ENCODE measurements at places on chromosomes 3 and 15.

- DNase-seq, result no peak
Observed at GRCh38 chr3:178483704-178484103, 52.5 kb upstream of the KCNMB2 start.

- no peak for DNase-seq
Observed at GRCh38 chr3:112640930-112641801, at the start of gene CCDC80. Gene CCDC80 (minus strand): TSS chr3:112641143. CDS start chr3:112639905, 1,238 bp downstream.

DNA sequence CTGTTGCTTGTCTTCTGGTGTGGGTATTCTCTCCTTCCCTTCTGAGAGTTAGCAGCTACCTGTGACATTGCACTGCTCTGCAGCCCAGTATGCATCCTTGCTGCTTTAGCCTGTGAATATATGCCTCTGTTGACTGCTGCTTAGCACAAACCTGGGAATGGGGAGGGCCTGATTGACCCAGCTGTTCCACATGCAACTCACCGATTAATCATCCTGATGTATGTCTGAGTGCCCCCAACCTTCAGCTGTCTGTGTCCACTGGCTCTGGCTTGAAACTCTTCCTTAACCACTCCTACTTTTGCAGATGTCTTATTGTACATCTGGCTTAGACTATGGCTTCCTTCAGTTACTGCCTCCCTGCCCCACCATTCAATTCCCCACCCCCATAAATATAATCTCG, 119.1 kb downstream of the RASA2 start:
- DNase-seq, result no peak

- no peak for DNase-seq
Observed at GRCh38 chr3:13236557-13237173, 163.4 kb upstream of the IQSEC1 start.

GRCh38 chr15:67140078-67140833, 74.9 kb downstream of the SMAD3 start:
- no peak for DNase-seq

DNA sequence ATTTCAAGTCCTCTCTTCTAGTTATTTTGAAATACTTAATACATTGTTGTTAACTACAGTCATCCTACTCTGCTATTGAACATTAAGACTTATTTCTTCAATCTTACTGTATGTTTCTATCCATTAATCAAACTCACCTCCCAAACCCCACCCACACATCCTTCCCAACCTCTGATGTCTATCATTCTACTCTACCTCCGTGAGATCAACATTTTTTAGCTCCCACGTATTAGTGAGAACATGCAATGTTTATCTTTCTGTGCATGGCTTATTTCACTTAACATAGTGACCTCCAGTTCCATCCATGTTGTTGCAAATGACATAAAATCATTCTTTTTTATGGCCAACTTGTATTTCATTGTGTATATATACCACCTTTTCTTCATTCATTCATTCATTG, 236.6 kb upstream of the CTNNB1 start:
- no peak for DNase-seq

DNA sequence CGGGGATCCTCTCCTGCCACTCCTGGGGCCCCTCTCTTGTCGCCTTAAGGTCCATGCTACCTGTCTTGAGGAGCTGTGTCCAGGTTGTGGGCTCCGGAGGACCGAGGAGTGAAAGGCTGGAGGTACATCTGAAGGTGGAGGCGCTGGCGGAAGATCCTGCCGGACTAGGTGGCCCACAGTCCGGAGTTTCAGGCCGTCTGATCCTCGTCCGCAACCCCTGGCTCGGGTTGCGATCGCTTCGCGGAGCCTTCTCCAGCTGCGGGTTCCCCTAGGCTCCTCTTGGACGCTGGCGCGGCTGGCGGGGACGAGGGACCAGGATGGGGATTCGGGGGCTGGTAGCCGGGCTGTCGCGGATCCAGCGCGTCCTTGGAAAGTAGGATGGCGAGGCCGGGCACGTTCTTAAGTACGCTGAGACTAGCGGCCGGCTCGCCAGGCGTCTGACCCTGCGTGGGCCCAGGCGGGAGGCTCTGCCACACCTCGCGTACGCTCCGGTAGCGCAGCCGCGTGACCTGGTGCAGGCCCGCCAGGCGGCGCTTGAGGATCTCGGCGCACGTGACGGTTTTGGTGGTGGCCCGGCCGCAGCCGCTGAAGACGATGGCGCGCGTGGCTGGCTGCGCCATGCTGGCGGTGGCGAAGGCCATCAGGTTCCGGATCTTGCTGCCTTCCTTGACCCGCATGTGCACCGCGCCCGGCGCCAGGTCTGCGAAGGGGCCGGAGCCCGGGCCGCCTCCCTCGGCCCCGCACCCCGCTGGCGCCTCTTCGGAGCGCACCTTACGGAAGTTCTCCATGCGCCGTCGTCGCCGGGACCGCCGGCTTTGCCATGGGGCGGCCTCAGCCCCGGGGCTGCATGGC, 550 bp downstream of the RPP25 start:
- peak; percentile 87 for DNase-seq
